Natural killer cell (primary cell): ENCODE measurements at places on chromosomes 16 and 17. TPM values are rescaled to one million over a fixed set of nuclear protein-coding genes. Genes with fewer than 3 reads are reported as not detected.

The MYLK3 gene
- total RNA-seq = not detected

The AANAT gene
- total RNA-seq = not detected

The GDPD1 gene
- total RNA-seq = 5.1 TPM

GRCh38 chr17:79504181-79504605 is 106.7 kb downstream of the RBFOX3 start:
- no peak overlapping the region for H3K27ac ChIP-seq
- H3K4me3 ChIP-seq = no peak overlapping the region

GRCh38 chr16:565419-566330 is 1.1 kb upstream of the NHLRC4 start:
- H3K27ac ChIP-seq = no peak overlapping the region
- no peaks in the 10 kb centered on the region for H3K36me3 ChIP-seq
- H3K27me3 ChIP-seq = peaks cover 5% of the 10 kb centered on the region

GRCh38 chr16:20949660-20950059 is 49.1 kb downstream of the LYRM1 start:
- no peaks in the 10 kb centered on the region for H3K36me3 ChIP-seq
- H3K27ac ChIP-seq = no peak overlapping the region
- no peaks in the 10 kb centered on the region for H3K27me3 ChIP-seq
- no peaks in the 10 kb centered on the region for H3K4me1 ChIP-seq

DNA sequence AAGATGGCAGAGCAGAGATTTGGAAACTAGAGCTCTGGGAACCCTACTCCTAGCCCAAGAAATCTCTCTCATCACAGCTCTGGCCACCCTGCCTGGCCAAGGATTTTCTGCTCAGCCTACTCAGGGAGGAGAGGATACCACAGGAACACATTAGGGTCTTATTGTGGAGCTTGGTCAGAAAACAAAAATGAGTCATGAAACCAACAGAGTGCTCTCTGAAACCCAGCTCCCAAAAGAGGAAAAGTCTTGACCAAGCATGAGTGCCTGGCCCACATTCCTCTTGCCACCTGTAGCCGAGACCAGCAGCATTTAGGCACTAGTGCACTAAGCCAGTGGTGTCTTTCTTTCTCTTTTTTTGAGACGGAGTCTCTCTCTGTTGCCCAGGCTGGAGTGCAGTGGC is 18.1 kb downstream of the SLC13A5 start:
- no peaks in the 10 kb centered on the region for H3K27me3 ChIP-seq
- DNase-seq = no peak
- no peak overlapping the region for H3K27ac ChIP-seq
- no peaks in the 10 kb centered on the region for H3K4me1 ChIP-seq

GRCh38 chr16:71423016-71423415 is 18.8 kb downstream of the TLE7 start:
- H3K27ac ChIP-seq = no peak overlapping the region
- no peak overlapping the region for H3K4me3 ChIP-seq
- no peak for DNase-seq
- no peaks in the 10 kb centered on the region for H3K36me3 ChIP-seq
- no peaks in the 10 kb centered on the region for H3K27me3 ChIP-seq

GRCh38 chr17:51224402-51225262 is 35.2 kb downstream of the MBTD1 start:
- no peak overlapping the region for H3K27ac ChIP-seq
- H3K36me3 ChIP-seq = peaks cover 28% of the 10 kb centered on the region
- no peaks in the 10 kb centered on the region for H3K27me3 ChIP-seq
- no peak for DNase-seq
- H3K4me3 ChIP-seq = no peak overlapping the region

DNA sequence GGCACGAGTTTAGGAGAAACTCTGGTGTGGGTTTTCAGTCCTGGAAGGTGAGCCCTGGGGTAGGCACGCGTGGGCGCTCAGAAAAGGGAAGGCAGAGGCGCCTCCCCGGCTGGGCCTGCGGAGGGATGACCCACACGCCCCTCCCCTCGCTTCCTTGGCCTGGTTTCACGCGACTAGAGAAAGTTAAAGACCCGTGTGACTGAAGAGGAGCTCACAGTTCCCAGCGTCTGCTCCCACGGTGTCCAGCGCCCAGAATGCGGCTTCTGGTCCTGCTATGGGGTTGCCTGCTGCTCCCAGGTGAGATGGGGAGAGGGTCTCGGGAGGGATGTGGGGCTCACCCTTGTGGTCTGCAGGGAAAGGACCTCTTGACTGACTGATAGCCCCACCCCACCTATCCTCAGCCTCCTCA is at the start of gene CD300LG:
Gene CD300LG (plus strand): TSS at position 214 of the 409 bp plus-strand sequence. CDS start 41 bp downstream, at position 255.
- no peaks in the 10 kb centered on the region for H3K36me3 ChIP-seq
- H3K4me1 ChIP-seq = no peaks in the 10 kb centered on the region
- no peaks in the 10 kb centered on the region for H3K27me3 ChIP-seq
- DNase-seq = no peak
- H3K27ac ChIP-seq = no peak within 1 kb of the TSS

GRCh38 chr16:73710526-73710925 is 586.1 kb upstream of the PSMD7 start:
- H3K27ac ChIP-seq = no peak overlapping the region
- no peak for DNase-seq
- H3K27me3 ChIP-seq = no peaks in the 10 kb centered on the region

DNA sequence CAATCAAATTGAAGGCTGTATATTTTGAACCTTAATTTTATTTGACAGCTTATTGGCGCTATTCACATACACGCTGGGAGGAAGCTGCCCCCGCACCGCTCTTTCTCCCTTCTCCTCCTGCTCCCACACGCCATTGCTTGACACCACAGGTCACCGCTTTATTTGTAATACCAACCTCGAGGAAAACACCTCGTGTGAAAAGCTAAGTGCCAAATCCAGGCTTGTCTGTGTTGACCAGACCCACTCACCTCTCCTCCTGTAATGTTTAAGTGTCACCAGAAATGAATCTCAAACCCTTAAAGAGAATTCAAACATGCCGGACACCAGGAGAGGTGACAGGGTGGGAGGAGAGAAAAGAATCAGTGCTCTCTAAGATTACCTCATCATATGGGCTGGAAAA is 331.4 kb downstream of the GRIN2A start:
- no peaks in the 10 kb centered on the region for H3K4me1 ChIP-seq
- no peak for DNase-seq
- H3K36me3 ChIP-seq = no peaks in the 10 kb centered on the region
- no peak overlapping the region for H3K27ac ChIP-seq
- H3K27me3 ChIP-seq = no peaks in the 10 kb centered on the region

GRCh38 chr17:36131421-36131820 is 27.8 kb downstream of the CCL4 start:
- no peaks in the 10 kb centered on the region for H3K27me3 ChIP-seq
- DNase-seq = no peak
- H3K27ac ChIP-seq = no peak overlapping the region
- peaks cover 3% of the 10 kb centered on the region for H3K36me3 ChIP-seq
- H3K4me3 ChIP-seq = no peak overlapping the region
